Sciatic nerve (tissue), 2 donors: ENCODE measurements at places on chromosomes 2 and 18.

- DNase-seq = no peak
Observed at GRCh38 chr2:213066443-213066743, 85.0 kb downstream of the IKZF2 start.

- no peak for DNase-seq
Observed at GRCh38 chr2:226169751-226170581, 629.7 kb downstream of the IRS1 start.

DNA sequence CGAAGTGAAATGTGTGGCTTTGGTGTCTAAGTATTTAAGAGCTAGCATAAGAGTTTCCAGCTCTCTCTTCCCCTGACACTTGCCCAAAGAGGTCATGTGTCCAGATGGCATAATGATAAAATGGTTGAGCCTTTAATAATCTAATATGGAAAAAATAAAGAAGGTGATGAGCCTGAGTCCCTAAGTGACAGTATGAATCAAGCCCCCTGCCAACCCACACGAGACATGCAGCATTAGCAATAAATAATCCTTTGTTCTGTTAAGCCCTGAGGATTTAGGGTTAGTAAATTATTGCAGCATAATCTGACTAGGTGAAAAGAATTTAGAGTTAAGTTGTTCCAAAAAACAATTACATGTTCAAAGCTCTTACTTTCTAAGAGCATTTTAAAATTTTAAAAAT is 217.2 kb upstream of the CCDC150 start:
- no peak for DNase-seq

GRCh38 chr2:217520356-217521010 is 482.3 kb downstream of the TNS1 start:
- no peak for DNase-seq

DNA sequence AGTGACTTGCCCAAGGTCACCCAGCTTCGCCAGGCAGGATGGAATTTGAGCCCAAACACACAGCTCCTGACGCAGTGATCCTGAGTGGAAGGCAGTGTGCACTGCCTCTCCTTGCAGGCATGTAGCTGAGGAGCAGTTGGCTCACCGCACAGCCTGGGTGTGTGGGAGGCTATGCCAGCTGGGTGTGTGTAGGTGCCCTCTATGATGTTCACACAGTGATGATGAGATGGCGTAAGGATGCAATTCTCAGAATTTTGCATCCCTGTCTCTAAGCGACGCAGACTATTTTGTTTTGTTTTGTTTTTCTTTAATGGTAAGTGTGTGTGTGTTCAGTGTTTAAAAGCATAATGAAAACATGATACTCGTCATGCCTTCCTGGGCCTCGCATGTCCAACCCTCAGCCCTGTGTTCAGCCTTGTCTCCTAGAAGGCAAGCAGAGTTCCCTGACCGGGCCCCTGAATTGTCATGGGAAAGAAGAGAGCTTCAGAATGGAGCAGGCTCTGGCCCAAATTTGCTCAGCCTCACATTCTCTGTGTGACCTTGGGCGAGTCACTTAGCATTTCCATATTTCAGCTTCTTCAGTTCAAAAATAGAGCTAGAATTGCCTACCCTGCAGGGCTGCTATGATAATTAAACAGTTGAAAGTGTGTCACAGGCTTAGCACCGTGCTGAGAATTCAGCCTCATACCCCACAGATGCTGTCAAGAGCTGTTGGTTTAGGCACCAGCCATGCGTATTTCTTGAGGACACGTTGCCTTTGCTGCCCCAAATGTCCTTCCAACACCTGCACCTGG is 603.6 kb upstream of the RAB6C start:
- no peak for DNase-seq
